ENCODE measurements at places on chromosomes 5 and 9.

- no peak for DNase-seq
Measured at GRCh38 chr9:109852556-109852955, 72.6 kb downstream of the PALM2AKAP2 start.

DNA sequence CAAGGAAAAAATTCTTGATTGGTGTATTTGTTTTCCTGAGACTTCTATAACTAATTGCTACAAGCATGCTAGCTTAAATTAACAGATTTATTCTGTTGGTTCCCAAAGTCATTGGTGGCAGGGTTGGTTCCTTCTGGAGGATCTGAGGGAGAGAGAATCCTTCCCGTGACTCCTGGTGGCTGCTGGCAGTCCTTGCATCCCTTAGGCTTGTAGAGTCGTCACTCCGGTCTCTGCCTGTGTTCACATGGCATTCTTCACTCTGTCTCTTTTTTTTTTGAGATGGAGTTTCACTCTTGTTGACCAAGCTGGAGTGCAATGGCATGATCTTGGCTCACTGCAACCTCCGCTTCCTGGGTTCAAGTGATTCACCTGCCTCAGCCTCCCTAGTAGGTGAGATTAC, 5.3 kb downstream of the CDK9 start:
- DNase-seq = no peak

GRCh38 chr9:78578072-78578471, 281.1 kb downstream of the PSAT1 start:
- no peak for DNase-seq

GRCh38 chr5:179439181-179439985, 94.1 kb upstream of the ADAMTS2 start:
- DNase-seq = no peak

GRCh38 chr9:120608421-120608820, 28.5 kb upstream of the CDK5RAP2 start:
- no peak for DNase-seq

DNA sequence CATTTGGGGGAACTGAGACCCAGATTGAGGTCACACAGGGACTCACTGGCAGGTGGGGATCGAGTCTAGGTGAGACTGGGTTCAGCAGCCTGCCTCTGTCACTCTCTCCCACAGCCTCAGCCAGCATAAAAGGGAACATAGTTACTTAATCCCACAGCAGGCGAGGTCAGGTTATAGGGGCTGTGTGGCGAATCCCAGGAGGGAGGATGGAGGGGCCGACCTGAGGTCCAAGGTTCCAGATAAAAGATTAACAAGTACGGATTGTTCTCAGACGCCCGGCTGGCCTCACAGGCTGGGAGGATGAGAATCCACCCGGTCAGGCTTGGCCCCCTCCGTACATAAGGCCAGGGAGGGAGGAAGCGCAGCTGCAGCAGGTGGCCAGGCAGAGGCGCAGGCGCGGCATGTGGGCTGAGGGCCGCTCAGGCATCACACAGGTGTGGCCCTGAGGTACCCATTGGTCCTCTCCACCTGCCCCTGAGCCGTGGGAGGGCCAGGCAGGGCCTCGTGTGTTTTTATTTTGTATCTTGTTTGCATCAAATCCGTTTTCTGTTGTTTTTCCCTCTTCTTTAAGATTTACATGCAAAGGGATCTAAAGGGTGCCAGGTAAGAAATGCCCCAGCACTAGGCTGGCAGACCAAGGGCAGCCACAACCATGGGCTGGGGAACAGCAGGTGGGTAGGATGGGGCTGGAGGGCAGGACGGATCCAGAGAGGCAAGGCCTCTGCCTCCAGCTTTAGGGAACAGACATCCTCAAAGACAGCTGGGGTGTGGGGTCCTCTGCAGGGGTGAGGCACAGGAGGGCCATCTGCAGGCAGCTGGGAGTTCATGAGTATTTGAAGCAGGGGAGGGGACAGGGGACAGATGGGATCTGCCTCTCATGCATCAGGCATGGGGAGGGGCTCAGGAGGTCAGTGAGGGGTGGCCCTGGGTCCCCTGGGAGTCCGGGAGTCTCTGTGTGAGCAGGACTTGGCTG, 3.6 kb downstream of the SUSD3 start:
- no peak for DNase-seq

DNA sequence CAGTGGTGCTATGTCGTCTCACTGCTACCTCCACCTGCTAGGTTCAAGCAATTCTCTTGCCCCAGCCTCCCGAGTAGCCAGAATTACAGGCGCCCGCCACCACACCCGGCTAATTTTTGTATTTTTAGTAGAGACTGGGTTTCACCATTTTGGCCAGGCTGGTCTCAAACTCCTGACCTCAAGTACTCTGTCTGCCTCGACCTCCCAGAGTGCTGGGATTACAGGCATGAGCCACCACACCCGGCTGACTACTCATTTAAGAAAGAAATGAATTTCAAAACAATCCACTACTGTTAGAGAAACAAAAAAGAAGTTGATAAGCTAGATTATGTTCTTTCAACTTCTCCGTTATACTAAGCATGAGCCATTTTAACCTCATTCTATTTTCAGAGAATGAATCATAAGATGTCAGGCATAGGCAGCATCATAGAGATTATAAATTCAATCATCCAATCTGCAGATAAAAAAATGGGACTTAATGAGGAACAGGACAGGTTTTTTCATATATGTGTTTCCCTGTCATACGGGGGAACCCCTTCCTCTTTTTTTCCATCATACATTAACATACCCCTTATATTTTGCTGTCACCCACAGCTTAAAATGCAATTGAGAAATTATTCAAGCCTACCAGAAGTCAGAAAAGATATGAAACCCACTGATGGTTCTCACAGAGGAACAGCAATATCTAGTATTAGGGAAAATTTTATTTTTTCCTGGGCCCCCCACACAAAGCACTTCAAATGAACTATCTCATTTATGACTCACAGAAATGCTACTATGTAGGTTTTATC, 26.5 kb upstream of the ADRB2 start:
- DNase-seq = no peak

Measured in activated CD8-positive, alpha-beta memory T cell treated with anti-CD3 and anti-CD28 coated beads for 1 hour (primary cell).